NCI-H524 (cell line): ENCODE measurements at places on chromosomes 3 and 15.

- DNase-seq = no peak
These were observed 365.3 kb upstream of the KCNMB2 start for GRCh38 chr3:178170698-178171535.

DNA sequence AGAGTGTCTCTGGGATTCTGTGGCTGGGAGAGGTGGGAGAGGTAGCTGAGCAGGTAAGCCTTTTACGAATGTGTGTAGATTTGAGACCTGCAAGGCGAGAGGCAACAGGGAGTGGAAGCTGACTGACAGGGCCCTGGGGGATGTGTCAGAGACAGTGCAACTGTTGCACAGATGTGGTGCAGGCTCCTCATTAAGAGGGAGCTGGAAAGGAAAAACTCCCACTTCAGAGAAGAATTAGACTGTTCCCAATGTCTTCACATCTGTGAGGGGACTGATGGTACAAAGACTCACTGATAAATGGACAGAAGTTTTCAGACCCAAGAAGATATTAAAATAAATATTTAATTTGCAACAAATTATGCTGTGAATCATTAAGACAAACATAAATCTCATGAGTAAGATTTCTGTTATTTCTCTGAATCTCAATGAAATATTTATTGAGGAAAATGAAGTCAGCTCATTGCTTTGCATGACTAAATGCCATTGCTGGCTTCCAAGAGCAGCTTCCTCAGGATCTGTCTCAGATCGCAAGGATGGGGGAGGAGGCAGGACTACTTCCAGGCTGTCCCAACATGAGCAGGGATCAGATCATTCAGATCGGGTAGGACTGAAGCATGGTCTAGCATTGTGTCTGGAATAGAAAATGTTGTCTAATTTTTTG lies 127.3 kb upstream of the ROPN1 start:
- DNase-seq = peak; percentile 61

DNA sequence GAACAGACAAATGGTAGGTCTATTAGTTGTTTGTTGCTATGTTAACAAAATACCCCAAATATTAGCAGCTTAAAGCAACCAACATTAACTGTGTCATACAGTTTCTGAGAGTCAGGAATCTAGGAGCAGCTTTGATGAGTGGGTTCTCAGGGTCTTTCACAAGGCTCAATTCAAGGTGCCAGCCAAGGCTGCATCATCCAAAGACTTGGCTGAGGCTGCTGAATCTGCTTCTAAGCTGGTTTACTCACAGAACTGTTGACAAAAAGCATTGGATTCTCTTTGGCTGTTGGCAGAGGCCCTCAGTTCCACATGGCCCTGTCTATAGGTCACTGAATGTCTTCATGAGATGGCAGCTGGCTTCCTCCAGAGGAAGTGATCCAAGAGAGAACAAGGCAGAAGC lies 40.3 kb upstream of the TSC22D2 start:
- DNase-seq = no peak

DNA sequence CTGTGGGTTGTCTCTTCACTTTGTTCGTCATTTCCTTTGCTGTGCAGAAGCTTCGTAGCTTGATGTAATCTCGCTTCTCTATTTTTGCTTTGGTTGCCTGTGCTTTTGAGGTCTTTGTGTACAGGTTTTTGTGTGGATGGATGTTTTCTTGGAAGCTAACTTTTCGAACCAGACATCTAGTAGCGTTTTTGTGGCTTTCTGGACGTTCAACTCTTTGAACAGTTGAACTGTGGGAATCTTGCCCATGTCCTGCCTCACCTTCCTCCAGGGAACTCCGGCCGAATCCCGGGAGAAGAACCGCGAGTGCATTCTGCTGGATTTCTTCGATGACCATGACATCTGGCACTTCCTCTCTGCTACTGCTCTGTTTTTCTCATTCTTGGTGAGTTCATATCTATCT lies 70.6 kb downstream of the USF3 start:
- DNase-seq = no peak
